Activated CD4-positive, alpha-beta T cell treated with anti-CD3 and anti-CD28 coated beads, Interleukin-2, amount 10 ng/mL, durations not matched to agents 7 days and 5 days (primary cell): ENCODE measurements at places on chromosomes 12 and 14. TPM values are rescaled to one million over a fixed set of nuclear protein-coding genes. Genes with fewer than 3 reads are reported as not detected.

- no peak overlapping the region for H3K4me3 ChIP-seq
- H3K36me3 ChIP-seq, result no peaks in the 10 kb centered on the region
- DNase-seq, result no peak
- peaks cover 2% of the 10 kb centered on the region for H3K27me3 ChIP-seq
- peaks cover 2% of the 10 kb centered on the region for H3K4me1 ChIP-seq
These were observed 52.2 kb downstream of the PHETA1 start for GRCh38 chr12:111316671-111317070.

DNA sequence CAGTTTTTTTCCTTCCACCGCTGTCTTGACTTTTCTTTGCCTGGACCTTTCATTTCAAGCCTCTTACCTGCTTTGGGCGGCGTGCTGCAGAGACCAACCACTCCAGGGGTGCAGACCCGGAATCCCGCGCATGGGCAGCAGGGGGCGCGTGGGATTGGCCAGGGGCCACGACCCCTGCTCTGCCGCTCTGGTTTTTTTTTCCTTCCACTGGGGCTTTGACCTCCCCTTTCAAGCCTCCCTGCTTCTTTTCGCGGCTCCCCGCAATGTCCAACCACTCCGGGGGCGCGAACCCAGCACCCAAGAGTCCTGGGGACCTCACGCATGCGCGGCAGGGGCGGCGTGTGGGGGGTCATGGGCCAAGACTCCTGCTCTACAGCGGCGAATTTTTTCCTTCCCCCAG is 325.1 kb downstream of the ALG10 start:
- no peaks in the 10 kb centered on the region for H3K4me1 ChIP-seq
- no peaks in the 10 kb centered on the region for H3K36me3 ChIP-seq
- H3K27ac ChIP-seq, result no peak overlapping the region

DNA sequence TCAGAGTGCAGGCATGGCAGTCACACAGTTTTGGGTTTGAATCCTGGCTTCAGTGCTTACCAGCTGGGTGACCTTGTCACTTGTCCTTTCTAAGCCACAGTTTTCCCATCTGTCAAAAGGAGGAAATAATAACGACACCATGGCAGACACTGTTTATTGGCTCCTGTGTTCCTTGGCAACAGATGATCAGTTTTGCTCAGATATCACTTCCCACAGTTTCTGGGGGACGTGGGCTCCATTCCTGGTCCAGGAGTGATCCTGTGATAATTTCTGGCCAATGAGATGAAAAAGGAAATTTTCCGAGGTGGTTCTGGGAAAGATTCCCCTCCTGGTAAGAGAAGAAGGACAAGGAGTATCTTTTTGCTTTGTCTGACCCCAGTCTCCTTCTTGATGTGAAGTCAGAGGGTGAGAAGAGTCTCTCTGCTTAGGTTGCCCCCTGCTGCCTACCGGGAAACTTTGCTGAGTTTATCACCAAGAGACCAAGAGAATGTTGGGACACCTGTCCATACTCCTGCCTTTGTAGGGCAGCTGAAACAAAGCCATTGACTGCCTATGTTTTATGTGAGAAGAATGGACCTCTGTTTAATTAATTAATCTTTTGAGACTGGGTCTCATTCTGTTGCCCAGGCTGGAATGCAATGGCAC is 178.9 kb upstream of the NRXN3 start:
- H3K27ac ChIP-seq, result no peak overlapping the region
- no peak overlapping the region for H3K4me3 ChIP-seq
- peaks cover 2% of the 10 kb centered on the region for H3K27me3 ChIP-seq
- H3K4me1 ChIP-seq, result no peaks in the 10 kb centered on the region
- DNase-seq, result no peak

DNA sequence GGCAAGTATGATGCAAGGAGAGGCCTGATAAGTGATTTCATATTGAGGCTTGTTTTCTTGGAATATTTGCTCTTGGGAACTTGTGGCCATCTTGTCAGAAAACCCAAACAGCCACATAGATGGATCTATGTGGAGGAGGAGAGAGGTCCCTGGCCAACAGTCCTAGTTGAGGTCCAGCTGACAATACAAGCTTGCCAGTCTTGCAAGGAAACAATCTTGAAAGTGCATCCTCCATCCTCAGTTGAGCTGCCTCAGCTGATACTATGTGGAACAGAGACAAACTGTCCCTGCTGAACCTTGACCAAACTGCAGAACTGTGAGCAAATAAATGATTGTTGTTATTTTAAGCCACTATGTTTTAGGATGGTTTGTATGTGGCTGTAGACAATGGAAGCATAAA is 146.4 kb downstream of the TMX1 start:
- no peak overlapping the region for H3K4me3 ChIP-seq
- DNase-seq, result no peak
- H3K4me1 ChIP-seq, result no peaks in the 10 kb centered on the region
- no peaks in the 10 kb centered on the region for H3K36me3 ChIP-seq
- peaks cover 7% of the 10 kb centered on the region for H3K27me3 ChIP-seq

DNA sequence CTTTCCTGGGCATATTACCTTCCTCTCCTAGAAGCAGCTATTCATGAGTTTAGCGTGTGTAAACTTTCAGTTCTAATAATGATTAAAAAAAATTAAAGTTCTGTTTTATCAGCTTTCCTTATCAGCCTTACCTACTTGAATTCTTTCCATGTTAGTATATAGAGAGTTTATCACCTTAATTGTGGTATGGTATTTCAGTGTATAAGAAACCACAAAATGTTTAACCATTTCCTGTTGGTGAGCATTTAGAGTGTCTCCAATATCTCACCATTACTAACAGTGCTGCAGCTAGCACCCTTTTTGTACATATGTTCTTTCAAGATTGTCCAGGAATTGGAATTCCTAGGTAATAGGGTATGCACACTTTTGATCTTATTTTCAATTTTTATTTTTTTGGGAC is 89.5 kb downstream of the FBXO33 start:
- peaks cover 37% of the 10 kb centered on the region for H3K36me3 ChIP-seq
- no peak overlapping the region for H3K4me3 ChIP-seq
- H3K27me3 ChIP-seq, result no peaks in the 10 kb centered on the region
- peaks cover 20% of the 10 kb centered on the region for H3K4me1 ChIP-seq
- DNase-seq, result no peak
- H3K27ac ChIP-seq, result peak overlapping the region; percentile 66

- no peaks in the 10 kb centered on the region for H3K27me3 ChIP-seq
- peaks cover 17% of the 10 kb centered on the region for H3K4me1 ChIP-seq
- H3K27ac ChIP-seq, result no peak overlapping the region
- DNase-seq, result no peak
- no peak overlapping the region for H3K4me3 ChIP-seq
These were observed 1.3 kb upstream of the NR2C1 start for GRCh38 chr12:95074766-95075165.

- no peak overlapping the region for H3K4me3 ChIP-seq
- H3K36me3 ChIP-seq, result no peaks in the 10 kb centered on the region
- DNase-seq, result no peak
- H3K4me1 ChIP-seq, result peaks cover 36% of the 10 kb centered on the region
These were observed 448.6 kb downstream of the RAD51B start for GRCh38 chr14:68268197-68268596.

GRCh38 chr14:63318835-63319234 is at the start of gene GPHB5:
GPHB5 (minus strand) TSS chr14:63318935; CDS start chr14:63317849, 1,086 bp downstream.
- H3K4me1 ChIP-seq, result no peaks in the 10 kb centered on the region
- no peaks in the 10 kb centered on the region for H3K36me3 ChIP-seq
- no peak within 1 kb of the TSS for H3K27ac ChIP-seq
- H3K27me3 ChIP-seq, result peaks cover 5% of the 10 kb centered on the region

Gene PLCZ1
- not detected for total RNA-seq

Gene RNFT2
- 15.1 TPM for total RNA-seq

Gene C12orf54
- total RNA-seq, result not detected

Gene CAPZA3
- not detected for total RNA-seq
